ENCODE measurements at places on chromosomes 5 and 9.

- H3K36me3 ChIP-seq = no peaks in the 10 kb centered on the region
- DNase-seq = no peak
- no peak overlapping the region for H3K4me3 ChIP-seq
- no peaks in the 10 kb centered on the region for H3K4me1 ChIP-seq
- H3K27ac ChIP-seq = no peak overlapping the region
Observed at GRCh38 chr9:84698323-84698722, 28.8 kb downstream of the NTRK2 start.

DNA sequence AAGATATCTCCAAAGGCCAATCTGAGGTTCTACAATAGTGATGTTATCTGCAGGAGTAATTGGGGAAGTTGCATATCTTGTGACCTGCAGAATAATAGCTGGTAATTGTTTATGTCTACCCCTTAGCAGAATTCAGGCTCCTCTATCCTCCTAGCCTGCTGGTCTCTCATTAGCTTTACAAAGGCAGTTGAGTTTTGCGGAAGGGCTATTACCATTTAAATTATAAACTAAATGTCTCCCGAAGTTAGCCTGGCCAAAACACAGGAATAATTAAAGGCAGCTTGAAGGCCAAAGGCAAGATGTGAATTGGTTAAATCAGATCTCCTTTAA is 168.7 kb downstream of the TTC39B start:
- peaks cover 5% of the 10 kb centered on the region for H3K27me3 ChIP-seq
- H3K4me1 ChIP-seq = peaks cover 12% of the 10 kb centered on the region
- H3K4me3 ChIP-seq = no peak overlapping the region

GRCh38 chr9:121857928-121858327 is 206.5 kb downstream of the DAB2IP start:
- no peaks in the 10 kb centered on the region for H3K36me3 ChIP-seq
- H3K4me1 ChIP-seq = no peaks in the 10 kb centered on the region
- H3K27ac ChIP-seq = no peak overlapping the region
- H3K27me3 ChIP-seq = no peaks in the 10 kb centered on the region
- DNase-seq = no peak

DNA sequence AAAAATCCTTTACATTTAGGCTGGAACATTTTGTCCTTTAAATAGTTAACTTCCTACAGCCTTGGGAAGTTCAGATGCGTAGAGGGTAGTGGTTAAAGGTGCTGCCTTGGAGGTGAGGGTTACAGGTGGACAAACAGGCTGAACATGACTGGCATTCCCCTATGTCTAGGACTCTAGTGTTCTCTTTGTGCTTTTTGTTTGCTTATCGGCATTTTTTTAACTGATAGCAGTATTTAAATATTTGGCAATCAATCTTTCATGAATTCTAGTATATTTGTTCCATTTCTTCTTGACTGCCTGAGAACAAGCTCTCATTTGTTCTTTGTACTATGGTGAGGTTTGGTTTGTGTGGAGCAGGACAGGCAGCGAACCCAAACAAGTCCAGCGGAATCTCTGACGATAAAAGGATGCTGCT is 307.6 kb downstream of the CTNND2 start:
- H3K27me3 ChIP-seq = no peaks in the 10 kb centered on the region
- no peaks in the 10 kb centered on the region for H3K4me1 ChIP-seq
- no peak overlapping the region for H3K27ac ChIP-seq
- no peaks in the 10 kb centered on the region for H3K36me3 ChIP-seq
- DNase-seq = no peak
- no peak overlapping the region for H3K4me3 ChIP-seq

- no peaks in the 10 kb centered on the region for H3K27me3 ChIP-seq
- DNase-seq = no peak
- no peaks in the 10 kb centered on the region for H3K4me1 ChIP-seq
- H3K36me3 ChIP-seq = no peaks in the 10 kb centered on the region
- no peak overlapping the region for H3K27ac ChIP-seq
- H3K4me3 ChIP-seq = no peak overlapping the region
Observed at GRCh38 chr9:80146466-80146865, 574.7 kb downstream of the TLE4 start.

- DNase-seq = no peak
- no peaks in the 10 kb centered on the region for H3K36me3 ChIP-seq
- no peaks in the 10 kb centered on the region for H3K27me3 ChIP-seq
- no peak overlapping the region for H3K4me3 ChIP-seq
- H3K27ac ChIP-seq = no peak overlapping the region
- H3K4me1 ChIP-seq = no peaks in the 10 kb centered on the region
Observed at GRCh38 chr5:162282191-162282590, 214.6 kb downstream of the GABRG2 start.

DNA sequence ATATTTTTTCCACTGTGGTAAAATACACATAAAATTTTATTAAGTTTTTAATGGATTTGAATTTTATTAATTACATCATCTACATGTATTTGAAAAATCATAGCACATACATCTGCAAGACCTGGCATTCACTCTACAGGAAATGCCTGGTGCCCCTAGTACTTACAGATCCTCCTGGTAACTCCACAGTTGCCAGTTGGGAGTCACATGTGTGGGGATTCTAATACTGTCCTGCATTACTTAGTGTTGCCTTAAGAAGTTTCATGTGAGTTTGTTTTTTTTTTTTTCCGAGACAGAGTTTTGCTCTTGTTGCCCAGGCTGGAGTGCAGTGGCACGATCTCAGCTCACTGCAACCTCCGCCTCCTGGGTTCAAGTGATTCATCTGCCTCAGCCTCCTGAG is 18.1 kb downstream of the KDM3B start:
- no peak for DNase-seq
- no peak overlapping the region for H3K27ac ChIP-seq
- H3K27me3 ChIP-seq = no peaks in the 10 kb centered on the region

GRCh38 chr5:172474293-172474692 is 20.0 kb upstream of the SH3PXD2B start:
- no peak overlapping the region for H3K27ac ChIP-seq
- H3K4me3 ChIP-seq = no peak overlapping the region
- DNase-seq = no peak
- H3K36me3 ChIP-seq = no peaks in the 10 kb centered on the region
- peaks cover 12% of the 10 kb centered on the region for H3K27me3 ChIP-seq
- no peaks in the 10 kb centered on the region for H3K4me1 ChIP-seq

DNA sequence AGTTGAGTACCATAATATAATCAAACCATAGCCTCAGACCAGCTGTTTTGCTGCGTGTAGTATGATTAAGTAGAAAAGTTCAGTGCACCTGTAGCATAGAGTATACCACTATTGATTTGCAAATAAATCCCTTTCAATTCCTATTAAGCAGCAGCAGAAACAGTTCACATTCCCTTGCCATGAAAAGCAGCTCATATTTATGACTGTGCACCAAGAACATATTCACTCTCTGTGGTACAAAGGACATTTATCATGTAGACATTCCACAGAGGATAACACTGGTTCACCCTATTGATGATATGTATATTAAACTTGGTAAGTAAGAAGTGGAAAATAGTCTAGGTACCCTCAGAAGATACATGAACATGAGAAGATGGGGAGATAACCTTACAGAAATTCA is 1689.1 kb upstream of the CDH6 start:
- H3K4me1 ChIP-seq = no peaks in the 10 kb centered on the region
- DNase-seq = no peak

DNA sequence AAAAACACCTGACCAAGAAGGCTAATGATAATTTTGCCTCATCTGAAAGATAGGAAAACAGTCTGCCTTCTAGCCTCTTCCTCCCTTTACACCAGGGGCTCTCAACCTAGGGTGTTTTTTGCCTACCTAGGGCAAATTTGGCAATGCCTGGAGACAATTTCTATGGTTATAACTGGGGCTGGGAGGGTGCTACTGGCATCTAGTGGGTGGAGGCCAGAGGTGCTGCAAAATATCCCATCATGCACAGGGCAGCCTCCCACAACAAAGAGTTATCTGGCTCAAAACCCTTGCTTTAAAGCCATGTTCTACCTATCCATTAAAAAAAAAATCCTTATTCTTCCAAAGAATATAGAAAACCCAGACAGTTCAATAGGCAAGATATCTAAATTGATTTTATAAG is 45.0 kb upstream of the NR3C1 start:
- H3K4me3 ChIP-seq = no peak overlapping the region
- H3K27ac ChIP-seq = no peak overlapping the region
- H3K27me3 ChIP-seq = no peaks in the 10 kb centered on the region
- peaks cover 4% of the 10 kb centered on the region for H3K4me1 ChIP-seq
- no peaks in the 10 kb centered on the region for H3K36me3 ChIP-seq
- DNase-seq = no peak
